ENCODE measurements at places on chromosomes 4 and X.

GRCh38 chrX:49243166-49243565 is 7.9 kb downstream of the CCDC22 start:
- no peak for DNase-seq

- no peak for DNase-seq
Measured at GRCh38 chr4:35900286-35901243, 343.7 kb downstream of the ARAP2 start.

DNA sequence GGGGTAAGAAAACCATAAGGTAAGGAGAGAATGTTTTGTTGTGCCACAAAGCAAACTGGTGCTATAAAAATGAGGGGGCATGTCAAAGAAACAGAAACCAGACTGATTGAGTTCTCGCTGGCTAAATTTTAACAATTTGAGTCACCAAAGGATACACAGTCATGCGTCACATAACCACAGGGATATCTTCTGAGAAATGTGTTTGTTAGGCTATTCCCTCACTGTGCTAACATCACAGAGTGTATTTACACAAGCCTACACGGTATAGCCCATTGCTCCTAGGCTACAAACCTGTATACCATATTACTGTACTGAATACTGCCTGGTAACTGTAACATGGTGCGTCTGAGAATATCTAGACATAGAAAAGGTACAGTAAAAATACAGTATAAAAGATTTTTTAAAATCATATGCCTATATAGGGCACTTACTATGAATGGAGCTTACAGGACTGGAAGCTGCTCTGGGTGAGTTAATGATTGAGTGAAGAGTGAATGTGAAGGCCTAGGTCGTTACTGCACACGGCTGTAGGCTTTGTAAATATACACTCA is 50.1 kb downstream of the FBXW7 start:
- no peak for DNase-seq

DNA sequence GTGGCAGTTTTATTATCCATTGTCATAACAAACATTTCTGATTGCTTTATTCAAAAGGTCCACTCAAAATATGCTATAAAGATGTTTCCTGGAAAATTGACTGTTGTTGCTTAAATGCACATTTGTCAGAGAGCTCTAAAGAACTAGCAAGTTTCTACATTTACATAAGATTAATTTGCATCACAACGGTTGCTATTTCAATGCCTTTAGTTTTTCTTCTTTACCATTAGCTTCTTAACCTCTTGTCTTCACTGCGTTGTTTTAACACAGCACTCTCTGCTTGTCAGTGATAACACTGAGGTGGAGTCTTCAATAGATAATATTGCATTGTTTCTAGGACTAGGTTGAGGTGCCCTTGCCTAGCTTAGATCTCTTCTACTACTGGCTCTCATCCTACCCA is 76.7 kb upstream of the GALNT7 start:
- no peak for DNase-seq

DNA sequence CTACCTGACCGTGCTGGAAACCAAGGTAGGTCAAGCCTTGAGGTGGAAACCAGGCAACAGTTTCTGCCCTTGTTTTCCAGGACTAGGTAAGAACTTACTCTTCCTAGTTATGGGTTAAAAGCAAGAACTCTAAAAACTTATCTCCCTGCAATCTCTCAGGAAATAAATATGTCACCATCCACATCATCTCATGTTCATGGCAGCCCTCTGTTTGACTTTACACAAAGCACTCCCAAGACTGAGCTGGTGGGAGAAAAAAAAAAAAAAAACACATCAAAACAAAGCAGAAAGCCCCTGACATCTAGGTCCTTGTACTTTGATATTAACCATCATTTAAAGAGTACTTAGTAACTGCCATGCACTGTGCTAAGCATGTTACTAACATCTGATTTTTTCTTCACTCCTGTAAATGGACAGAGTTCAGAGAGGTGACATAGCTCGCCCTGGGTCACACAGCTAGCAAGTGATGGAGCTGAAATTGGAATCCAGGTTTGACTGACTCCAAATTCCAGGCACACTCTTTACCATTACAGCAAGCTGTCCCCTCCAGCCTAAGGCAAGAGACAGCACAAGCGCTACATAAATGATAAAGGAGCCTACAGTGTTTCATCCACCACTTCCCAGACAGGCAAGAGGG is 102.8 kb upstream of the NOCT start:
- no peak for DNase-seq

- DNase-seq, result no peak
Measured at GRCh38 chr4:55729351-55730279, 90.0 kb upstream of the EXOC1L start.

DNA sequence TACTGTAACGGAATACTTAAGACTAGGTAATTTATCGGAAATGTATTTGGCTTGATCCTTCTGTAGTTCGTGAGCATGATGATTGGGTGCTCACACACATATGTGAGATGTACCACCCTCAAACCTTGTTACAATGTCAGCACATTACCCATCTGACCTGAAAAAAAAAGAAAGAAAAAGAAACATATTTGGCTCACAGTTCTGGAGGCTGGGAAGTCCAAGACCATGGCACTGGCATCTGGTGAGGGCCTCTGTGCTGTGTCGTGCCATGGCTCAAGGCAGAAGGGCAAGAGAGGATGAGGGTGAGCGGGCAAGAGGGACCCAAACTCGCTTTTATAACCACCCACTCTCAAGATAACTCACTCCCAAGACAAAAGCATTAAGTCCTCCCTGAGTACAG is 7.0 kb upstream of the CLDN24 start:
- no peak for DNase-seq

GRCh38 chr4:184845367-184846021 is 19.7 kb upstream of the ACSL1 start:
- DNase-seq, result no peak

DNA sequence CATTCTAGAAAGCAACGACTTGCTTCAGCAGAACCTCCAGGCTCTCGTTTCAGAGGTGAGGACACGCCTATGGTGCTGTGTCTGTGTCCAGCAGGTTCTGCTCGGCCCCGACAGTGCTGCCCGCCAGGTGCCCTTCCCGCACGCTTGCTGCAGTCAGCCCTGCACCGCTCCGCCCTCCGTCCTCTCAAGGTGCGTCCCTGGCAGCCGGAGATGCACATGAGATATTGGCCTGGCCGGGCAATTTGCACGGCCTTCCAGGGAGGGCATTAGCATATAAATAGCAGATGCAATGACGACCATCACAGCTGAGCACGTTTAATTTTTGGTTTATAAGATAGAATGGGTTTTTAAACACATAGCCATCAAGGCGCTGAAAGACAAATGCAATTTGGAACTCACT is 14.4 kb downstream of the UVSSA start:
- DNase-seq, result no peak

DNA sequence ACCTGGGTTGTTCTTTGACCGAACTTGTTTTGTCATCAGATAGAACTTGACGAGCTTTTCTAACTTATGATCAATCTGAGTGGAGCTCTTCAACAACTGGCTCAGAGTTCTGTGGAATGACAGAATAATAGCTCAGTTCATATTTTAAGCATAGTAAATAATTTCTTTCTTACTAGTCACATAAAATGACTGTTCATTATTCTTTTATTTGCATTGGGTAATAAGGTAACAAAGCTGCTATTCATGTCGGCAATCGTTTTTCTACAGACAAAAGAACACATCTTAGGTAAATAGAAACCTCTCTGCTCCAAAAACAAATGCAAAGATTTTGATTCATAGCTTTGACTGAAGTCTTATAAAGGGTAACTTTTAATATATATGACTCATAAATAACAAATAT is 57.3 kb upstream of the CXCL8 start:
- no peak for DNase-seq

DNA sequence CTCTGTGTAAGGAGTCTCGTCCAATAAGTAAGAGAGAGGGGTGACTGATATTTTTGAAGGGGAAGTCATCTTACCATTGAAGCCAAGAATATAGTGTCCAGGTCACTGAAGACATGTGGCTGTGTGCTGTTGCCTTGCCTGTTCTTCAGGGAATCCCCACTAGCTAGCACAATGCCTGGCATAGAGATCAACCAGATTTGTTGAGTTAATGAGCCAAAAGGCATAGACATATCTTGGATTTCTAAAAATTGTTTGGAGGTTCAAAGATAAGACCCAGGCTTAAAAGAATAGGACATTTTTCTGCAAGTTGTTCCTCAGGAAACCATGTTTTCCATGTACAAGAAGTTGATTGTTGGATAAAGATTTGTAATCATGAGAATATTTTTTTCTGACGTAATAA is 119.3 kb upstream of the DKK2 start:
- no peak for DNase-seq

DNA sequence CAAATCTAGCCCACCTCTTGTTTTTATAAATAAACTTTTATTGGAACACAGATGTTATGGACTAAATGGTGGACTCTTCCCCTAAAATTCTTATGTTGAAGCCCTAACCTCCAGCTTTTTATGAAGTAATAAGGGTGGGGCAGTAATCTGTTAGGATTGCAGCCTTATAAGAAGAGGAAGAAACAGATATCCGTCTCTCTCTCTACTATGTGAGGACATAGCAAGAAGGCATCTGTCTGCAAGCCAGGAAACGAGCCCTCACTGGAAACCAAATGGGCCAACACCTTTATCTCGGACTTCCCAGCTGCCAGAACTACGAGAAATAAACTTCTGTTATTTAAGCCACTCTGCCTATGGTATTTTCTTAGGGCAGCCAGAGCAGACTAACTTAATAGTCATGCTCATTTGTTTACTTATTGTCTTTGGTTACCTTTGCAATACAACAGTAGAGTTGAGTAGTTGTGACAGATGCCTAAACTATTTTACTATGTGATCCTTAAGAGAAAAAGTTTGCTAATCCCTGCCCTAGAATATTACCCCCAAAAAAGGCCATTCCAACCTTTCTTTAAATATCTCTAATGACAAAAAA is 67.4 kb downstream of the MANBA start:
- no peak for DNase-seq

- no peak for DNase-seq
Measured at GRCh38 chr4:54016504-54016903, 47.9 kb downstream of the CHIC2 start.

DNA sequence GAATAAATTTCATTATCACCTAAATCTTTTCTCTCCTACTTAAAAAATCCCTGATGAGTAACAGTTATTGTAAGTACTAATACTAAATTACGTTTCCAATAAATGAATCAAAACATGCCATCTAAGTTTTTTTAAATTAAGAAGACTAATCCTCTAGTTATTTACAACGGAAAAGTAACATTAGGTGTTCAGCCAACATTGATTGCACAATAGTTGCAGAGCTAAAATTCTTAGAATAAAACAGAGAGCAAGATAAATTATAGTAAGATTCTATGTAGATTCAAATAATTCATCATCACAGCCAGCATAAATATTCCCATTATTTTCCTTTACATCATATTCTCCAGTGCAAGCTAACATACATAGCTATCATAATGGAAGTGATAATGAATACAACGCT is 139.2 kb downstream of the HDX start:
- no peak for DNase-seq

DNA sequence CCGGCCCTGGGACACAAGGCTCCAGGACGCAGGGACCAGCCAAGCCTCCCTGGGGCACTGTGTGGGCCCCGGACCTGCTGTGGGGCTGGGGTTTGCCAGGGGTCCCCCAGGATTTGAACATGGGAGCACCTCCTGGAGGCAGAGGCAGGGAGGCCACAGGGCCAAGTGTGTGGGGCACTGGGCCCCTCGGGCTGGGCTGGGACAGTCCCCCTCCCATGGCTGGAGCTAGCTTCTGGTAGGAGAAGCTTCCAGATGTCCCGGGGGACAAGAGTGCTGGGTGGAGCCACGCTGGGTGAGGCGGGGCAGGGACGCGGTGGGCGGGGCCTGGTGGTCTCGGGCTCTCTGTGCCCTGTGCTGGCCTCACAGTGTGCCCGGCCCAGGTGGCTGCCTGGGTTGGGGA is 18.6 kb downstream of the FGFRL1 start:
- no peak for DNase-seq

DNA sequence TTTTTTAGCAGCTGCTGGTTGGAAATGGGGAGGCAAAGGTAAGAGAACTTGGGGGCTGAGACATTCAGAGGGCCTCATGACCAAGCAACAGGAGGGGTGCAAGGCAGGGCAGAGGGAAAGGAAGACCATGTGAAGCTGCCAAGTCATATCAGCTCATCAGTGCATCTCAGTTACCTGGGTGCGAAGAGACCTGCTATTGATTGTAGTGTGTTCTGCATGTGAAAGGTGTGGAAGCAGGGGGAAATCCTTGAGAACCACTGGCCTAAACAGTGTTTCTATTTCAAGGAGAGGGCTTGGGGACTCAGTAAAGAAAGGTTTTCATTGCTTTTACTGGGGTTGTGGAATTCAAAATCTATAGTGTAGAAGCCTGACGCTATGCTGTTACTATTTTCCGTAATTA is 47.1 kb upstream of the EDA start:
- DNase-seq, result no peak

DNA sequence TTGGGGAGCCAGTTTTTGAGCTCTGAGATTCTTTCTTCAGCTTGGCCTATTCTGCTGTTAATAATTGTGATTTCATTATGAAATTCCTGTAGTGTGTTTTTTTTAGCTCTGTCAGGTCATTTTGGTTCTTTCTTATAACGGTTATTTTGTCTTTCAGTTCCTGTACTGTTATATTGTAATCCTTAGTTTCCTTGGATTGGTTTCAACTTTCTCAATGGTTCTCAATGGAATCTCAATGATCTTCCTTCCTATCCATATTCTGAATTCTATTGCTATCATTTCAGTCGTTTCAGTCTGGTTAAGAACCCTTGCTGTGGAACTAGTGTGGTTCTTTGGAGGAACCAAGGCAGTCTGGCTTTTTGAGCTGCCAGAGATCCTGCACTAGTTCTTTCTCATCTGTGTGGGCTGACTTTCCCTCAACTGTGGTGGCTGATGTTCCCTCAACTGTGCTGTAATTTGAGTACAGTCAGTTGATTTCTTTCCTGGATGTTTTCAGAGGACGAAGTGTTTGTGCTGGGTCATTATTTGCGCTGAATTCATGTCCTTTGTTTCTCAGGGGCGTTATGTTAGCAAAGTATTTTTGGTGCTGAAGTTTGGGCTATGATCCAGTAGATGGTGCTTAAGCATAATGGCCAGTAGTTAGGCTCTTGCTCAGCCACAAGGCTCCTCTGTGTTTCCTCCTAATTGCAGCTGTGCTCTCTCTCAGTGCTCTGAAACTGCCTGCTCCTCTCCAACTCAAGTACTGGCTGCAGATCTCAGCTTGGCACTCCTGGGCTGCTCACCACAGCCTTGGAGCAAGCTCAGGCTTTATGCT is 27.5 kb downstream of the ENPEP start:
- no peak for DNase-seq

GRCh38 chr4:41750626-41751448 is 2.3 kb upstream of the PHOX2B start:
- DNase-seq, result no peak

DNA sequence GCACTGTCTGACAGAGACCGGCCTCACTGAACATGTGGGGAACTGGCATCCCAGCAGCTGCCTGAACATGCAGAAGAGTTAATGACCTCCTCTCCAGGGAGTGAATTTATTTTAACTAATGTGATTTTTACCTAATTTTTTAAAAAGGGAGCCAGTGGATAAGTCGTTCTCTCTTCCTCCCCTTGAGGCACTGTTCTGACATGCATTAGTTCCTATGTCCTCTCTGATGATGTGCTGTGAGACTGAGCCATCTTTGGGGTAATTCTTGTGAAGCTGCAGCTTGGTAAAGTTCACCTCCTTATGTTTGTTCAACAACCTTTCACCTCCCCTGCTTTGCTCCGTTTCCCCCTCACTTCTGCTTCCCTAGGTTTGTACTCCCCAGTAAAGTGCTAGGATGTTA is 139.7 kb downstream of the COL25A1 start:
- DNase-seq, result no peak

- no peak for DNase-seq
Measured at GRCh38 chr4:62670514-62670913, 1470.4 kb downstream of the ADGRL3 start.
